GM12891 (cell line): ENCODE measurements at places on chromosomes 3 and 15.

- no peak for DNase-seq
Observed at GRCh38 chr15:25715536-25716413, 147.4 kb downstream of the ATP10A start.

DNA sequence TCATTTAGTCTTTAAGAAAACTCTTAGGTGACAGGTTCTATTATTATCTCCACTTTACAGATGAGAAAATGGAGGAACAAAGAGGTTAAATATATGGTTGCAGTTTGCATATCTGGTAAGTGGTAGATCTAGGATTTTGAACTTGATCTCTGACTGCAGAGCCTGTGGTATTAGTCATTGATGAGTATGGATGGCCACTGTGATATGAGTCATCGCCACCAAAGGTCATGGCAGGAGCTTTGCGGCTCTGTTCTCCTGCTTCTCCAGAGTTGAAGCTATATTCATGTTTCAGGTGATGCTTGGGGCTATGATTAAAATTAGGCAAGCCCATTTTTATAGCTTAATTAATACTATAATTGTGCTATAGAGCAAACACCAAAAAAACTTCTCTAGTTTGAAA, 306.2 kb upstream of the DPPA4 start:
- DNase-seq: no peak

GRCh38 chr3:113051302-113051711, 60.5 kb downstream of the GTPBP8 start:
- peak; percentile 56 for DNase-seq

GRCh38 chr15:93515256-93516051, 426.4 kb upstream of the RGMA start:
- no peak for DNase-seq

DNA sequence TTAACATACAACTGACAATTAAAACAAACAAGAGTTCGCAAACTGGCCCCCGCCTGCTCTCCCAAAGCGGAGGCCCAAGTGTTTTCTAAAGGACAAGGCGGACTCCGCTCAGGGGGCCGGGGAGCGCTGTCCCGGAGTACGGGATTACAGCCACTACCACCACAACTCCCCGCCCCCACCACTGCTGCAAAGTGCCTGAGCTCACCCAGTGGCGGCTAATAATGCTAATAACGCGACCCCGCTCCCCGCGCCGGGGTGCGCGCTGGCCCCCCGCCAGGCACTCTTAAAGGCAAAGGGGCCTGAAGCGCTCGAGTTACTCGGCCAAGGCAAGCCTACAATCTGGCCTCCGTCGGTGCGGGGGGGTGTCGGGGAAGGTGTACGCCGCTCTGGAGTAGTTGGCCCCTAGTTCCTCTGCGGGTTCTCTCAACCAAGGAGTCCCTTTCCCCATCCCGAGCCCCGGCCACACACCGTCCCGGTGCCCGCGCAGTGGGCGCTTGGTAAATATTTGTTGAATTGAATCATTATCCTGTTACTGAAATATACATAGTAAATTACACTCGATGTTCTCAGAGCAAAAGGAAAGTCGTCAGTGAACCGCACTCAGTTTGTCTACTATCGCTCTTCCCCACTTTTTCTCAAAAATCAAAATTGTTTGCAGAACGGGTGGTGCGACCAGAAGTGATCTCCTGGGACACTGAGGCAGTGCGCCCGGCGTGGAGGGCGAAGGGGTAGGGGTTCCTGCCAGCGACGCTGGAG, 827 bp downstream of the WNT5A start:
- DNase-seq: no peak

GRCh38 chr3:63656786-63657185, 4.3 kb downstream of the SNTN start:
- no peak for DNase-seq

- no peak for DNase-seq
Observed at GRCh38 chr3:42053476-42053875, 37.7 kb upstream of the TRAK1 start.

DNA sequence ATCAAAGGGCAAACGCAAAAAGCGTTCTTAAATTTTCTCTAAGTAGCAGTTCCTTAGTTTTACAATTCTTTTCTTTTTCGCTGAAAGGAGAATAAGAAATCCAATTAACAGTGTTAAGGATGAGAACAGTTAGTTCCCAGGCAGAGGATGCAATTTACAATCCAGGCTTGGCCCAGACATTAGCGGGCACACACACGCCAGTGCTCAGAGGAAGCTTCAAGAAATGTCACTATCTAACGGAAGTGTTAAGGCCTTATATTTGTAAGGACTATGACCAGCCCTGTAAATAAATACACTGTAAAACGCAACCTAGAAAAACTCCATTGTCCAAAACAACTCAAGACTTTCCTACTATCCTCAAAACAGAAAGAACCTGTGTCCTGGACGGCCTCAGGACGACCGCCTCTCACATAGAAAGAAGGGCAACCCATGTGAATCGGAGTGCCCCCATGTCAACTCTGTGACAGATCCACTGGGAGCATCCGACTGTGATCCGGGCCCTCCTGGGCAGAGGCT, 1.3 kb downstream of the ACAP2 start:
- DNase-seq: no peak

- no peak for DNase-seq
Observed at GRCh38 chr15:41323611-41324010, 8.8 kb downstream of the OIP5 start.

DNA sequence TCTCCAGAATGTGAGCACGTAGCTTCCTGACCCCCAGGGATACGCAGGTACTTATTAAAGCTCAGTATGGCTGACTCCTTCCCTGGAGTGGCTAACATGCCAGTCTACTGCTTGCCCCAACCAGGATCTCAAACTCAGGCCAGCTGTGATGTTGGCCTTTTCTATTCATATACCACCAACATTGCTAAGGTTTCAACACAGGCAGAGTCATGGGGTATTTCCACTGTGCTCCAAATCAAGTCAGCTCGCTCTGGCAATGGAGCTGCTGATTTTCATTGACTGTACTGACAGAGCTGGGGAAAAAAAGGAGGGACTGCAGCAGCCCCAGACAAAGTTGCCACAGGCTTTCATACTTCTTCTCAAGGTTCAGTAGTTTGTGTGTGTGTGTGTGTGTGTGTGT, 87.0 kb downstream of the CFAP20DC start:
- no peak for DNase-seq

- no peak for DNase-seq
Observed at GRCh38 chr15:90970274-90970673, 15.6 kb downstream of the RCCD1 start.

DNA sequence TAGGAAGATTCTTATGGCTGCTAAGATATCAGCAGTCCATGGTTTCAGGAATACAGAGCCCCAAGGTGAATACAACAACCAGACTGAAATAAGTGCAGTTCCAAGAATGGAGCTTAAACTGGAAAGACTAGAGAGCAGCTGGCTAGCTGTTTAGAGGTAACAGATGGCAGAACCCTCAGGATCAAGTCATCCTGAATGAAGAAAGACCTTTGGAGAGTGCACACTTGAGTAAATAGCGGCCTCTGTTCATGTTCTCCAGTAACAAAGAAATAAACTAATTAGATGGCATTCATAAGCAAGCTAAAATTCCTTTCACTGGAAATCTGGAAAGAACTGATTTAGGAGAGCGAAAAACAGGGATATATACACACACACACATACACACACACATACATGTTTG, 968.4 kb downstream of the FHIT start:
- no peak for DNase-seq

GRCh38 chr3:2656806-2657777, 453.1 kb downstream of the IL5RA start:
- no peak for DNase-seq

- peak; percentile 60 for DNase-seq
Observed at GRCh38 chr15:70480196-70480856, 283.0 kb downstream of the UACA start.

GRCh38 chr3:43009547-43009946, 30.4 kb downstream of the GASK1A start:
- no peak for DNase-seq

DNA sequence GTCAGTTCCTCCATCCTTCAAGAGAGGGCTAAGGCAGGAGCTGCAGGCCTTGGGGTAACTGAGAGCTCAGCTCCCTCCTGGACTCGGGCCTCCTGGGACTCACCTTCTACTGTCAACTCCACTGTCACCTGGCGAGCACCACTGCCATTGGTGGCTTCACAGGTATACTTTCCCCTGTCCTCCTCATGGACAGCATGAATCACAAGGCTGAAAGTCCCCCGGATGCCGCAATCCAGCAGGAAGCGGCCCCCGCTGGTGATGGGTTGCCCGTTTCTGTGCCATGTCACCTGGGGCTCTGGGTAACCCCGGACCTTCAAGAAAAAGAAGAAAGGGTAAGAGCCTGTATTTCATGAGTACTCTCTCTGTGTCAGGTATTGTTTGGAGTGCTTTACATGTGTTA, 131.9 kb downstream of the MYLK start:
- DNase-seq: no peak
